ENCODE measurements at places on chromosomes 3 and 15.

GRCh38 chr15:89543389-89543788 is 31.9 kb upstream of the TICRR start:
- DNase-seq = no peak

DNA sequence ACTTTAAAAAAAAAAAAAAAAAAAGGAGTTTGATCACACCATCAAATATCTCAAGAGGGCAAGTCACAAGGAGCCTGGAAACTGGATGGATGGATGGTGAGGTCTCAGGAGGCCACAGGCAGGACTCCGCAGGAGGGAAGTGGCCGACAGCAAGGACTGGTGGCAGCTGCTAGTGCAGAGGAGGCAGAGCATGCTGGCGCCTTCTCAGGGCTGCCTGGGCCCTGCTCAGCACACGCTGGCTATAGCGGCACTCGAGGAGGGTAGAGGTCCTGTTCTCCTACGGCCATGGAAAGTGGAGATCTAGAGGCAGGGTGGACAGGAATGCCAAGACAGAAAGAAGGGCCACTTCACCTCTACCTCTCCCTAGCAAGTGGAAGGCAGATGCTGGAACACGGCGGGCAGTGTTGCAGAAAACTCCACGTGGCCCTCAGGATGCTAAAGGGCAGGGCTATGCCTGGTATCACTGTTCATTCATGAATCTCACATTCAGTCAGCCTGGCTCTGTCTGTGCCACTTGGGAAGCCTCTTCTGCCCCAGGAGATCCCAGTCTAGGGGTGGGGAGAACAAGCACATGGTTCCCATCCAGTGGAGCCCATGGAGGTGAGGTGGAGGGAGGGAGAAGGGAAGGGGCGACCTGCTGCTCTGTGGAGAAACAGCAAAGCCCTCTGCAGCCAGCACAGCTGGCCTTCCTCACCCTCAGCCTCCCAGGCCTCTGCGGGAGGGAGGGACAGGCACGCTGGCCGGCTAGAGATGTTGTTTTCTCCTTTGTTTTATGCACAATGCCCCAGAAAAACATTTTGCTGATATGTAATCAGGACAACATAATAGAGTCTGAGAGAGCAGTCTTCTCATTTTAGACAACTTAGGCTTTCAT is 71.0 kb downstream of the OXNAD1 start:
- DNase-seq = no peak

- no peak for DNase-seq
These were observed 538.6 kb downstream of the TUSC7 start for GRCh38 chr3:117248153-117248552.

- DNase-seq = no peak
These were observed 84.7 kb downstream of the AGBL1 start for GRCh38 chr15:86164232-86164898.

- DNase-seq = no peak
These were observed 13.3 kb upstream of the LRRC15 start for GRCh38 chr3:194382892-194383223.

DNA sequence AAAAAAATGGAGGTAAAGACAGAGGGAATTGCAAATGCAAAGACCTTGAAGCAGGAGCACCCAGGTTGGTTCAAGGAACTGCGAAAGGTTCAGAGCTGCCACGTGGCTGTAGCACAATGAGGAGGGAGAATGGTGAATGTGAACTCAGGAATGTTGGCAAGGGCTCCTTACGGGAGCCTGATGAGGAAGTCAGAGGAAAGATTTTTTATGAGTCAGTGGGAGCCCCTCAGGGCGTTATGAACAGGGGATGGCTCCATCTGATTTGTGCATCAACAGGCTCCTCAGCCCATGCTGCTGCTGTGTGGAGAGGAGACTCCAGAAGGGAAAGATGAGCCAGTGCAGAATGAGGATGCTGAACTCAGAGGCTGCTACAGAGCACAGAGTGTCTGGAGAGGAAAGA is 194.4 kb downstream of the ARRDC4 start:
- no peak for DNase-seq

GRCh38 chr3:171574556-171575240 is 114.5 kb upstream of the TNIK start:
- DNase-seq = no peak

DNA sequence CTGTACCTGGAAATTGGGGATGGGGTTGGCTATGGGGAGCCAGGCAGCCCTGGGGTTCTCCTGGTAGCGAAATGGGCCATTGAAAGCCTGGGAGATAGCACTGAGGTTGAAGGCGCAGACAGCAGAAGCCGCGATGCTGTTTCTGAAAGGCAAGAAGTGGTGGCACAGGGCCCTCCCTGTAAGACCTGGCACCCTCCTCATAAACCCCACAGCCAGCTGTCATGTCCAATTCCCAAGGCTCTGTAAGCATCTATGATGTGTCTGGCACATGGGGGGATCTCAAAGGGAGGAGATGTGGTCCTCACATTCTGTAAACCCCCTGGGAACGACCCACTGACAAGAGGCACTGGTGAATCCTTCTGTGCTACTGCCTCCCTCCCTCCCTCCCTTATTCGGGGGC is 104.0 kb downstream of the SEMA5B start:
- DNase-seq = no peak

Data from right atrium auricular region (tissue), 2 donors.